Activated CD4-positive, alpha-beta memory T cell treated with anti-CD3 and anti-CD28 coated beads, Interleukin-2, amount 10 ng/mL, durations not matched to agents 7 days and 5 days (primary cell): ENCODE measurements at places on chromosomes 6 and 20.

- no peak for DNase-seq
Measured at GRCh38 chr6:89208551-89208950, 8.6 kb downstream of the GABRR1 start.

GRCh38 chr20:25457886-25458680 is 50.6 kb downstream of the GINS1 start:
- no peak for DNase-seq

- DNase-seq: no peak
Measured at GRCh38 chr6:3102875-3103274, 15.6 kb upstream of the BPHL start.

DNA sequence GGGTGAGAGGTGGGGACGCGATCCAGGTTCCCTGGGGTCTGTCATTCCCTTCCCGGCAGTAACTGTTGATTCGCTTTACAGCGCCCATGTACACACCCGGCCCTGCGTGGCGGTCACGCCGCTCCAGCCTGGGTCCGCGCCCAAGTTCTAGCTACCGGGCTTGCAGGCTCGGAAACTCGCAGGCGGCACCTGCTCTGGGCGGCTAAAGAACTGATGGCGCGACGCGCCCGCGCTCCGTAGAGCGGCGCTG is 1.4 kb upstream of the POU3F2 start:
- no peak for DNase-seq

DNA sequence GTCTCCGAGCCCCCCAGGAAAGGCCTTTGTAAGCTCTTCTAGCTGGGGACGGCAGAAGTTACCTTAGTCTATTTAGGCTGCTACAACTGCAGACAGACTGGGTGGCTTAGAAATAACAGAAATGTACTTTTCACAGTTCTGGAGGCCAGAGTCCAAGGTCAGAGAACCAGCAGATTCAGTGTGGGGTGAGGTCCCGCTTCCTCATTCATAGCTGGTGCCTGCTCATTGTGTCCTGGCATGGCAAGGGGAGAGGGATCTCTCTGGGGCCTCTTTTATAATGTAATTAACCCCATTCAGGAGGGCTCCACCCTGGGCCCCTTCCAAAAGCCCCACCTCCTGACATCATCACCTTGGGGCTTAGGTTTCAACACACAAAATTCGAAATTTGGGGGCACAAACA is 315.1 kb downstream of the CDH4 start:
- no peak for DNase-seq

DNA sequence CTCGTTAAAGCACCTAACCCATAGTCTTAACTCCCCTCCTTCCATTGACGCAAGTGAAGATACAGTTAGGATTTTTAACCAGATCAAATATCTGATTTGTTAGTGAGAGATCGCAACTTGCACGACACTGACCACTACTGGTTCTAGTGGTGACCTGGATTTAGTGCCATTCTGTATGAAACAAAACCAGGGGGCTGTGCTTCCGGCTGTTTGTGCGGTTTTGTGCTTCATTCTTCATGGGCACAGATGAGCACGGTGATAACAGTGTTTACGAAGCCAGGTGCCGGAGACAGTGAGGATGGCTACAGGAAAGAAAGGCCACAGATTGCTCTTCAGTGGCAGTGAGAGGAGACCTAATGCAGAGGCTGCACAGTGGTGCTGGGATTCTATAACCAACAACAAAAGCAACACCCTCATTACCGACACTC is 75.5 kb downstream of the NOL4L start:
- DNase-seq: peak; percentile 72

DNA sequence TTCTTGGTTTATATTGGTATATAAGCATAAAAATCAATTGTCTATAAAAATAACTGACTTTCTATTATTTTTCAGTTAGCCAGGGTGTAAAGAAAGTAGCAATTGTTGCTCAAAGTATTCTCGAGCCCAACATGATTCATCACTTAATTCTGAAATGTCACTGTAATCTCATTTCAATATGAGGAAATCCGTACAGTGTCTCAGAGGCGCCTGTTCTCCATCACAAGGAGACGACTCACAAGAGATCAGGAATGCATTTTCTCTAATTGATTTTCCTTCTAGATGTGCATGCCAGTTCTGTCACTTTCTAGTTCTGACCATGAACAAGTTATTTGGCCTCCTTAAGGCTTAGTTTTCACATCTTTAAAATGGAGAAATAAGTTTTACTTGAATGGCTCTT is 753.1 kb downstream of the MAFB start:
- no peak for DNase-seq

DNA sequence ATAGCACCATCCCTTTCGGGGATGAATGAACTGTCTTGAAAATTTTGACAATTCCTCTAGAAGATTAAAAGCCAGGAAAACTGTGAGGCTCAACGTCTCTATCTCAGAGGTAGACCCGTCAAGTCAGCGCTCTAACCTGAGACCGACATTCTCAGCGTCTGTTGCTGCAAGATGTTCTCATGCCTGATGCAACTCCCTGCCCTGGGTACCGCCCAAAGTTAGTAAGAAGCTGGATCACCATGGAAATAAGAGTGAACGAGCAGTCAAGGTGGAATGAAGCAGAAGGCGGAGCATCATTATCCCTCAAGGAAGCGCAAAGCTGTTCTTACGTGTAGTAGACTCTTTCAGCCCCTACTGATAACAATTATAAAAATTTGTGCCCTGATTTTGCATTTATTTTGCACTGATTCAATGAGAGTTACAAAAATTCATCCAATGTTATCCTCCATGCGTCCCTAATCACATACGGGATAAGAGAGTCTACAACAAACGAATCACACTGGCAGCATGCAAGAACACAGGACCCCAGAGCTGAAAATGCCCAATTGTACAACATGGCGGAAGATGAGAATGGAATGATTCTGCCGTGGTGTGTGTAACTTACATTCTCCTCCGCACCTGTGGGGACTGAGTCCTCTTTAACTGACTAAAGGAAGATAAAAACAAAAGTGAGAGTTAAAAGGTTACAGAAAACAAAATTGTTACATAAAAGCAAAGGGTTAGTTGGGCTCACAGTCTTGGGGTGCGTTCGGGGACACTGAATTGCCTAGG is 95.4 kb downstream of the BCAS1 start:
- no peak for DNase-seq

- DNase-seq: no peak
Measured at GRCh38 chr6:90811596-90812226, 224.8 kb upstream of the MAP3K7 start.

GRCh38 chr20:46963196-46963529 is 68.5 kb downstream of the EYA2 start:
- no peak for DNase-seq

- DNase-seq: no peak
Measured at GRCh38 chr6:160141001-160141726, 19.5 kb downstream of the SLC22A1 start.

GRCh38 chr6:143591441-143591840 is 79.9 kb upstream of the FUCA2 start:
- DNase-seq: no peak

DNA sequence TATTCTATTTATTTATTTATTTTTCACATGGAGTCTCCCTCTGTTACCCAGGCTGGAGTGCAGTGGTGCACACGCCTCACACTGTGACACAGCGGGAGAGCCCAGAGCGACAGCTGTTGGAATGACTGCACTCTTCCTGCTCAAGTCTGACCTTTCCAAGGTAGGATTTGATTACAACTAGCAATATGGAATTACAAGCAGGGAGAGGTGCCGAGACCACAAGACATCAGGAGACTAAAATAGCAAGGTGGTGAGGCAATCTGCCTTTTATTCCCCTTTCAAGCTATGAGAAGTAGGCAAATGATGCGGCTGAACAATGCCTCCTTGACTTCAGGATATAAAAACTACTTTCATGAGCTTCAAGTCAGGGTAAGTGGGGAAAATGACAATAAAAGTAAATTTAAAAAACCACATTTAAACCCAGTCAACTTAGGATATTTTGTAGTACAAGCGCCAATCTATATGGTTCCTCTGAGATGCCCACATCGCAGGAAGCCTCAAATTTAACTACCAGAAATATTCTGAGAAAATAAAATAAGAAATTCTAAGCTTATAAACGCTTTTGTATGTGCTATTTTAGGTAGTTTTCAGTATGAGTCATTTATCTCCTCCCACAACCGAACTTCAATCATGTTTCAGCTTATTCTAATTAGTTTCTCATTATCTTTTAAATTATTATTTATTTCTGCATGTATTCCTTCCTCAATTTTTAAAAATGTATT is 146.9 kb upstream of the SGK1 start:
- no peak for DNase-seq

DNA sequence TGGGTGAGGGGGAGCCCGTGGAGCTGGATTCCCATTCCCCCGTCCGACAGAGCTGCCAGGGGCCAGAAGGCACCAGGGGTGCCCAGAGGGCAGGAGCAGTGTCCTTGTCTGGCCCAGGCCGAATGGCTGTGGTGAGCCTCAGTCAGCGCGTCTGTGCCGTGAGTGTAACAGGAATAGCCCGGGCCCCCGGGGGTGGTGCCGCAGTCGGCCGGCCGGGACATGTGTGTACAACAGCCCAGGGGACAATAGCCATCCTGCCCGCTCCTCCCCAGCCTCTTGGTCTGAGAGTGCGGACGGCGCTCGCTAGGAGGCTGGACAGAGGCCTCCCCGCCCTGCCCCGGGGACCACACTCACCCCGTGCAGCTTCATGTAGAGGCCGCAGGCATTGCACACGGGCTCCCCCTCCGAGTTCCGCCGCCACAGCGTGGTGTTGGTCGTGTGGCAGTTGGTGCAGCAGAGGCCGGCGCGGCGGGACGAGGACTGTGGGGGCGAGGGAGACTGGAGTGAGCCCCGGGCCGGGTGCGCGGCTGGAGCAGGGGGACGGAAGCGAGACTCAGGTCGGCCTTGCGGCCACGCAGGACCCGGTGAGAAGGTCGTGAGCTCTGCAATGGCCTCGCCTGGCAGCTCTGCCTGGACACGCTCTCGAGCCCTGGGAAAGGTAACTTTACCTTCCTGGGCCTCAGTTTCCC is 9.6 kb downstream of the GATA5 start:
- DNase-seq: no peak

- no peak for DNase-seq
Measured at GRCh38 chr6:152529369-152529768, 107.8 kb downstream of the SYNE1 start.

GRCh38 chr6:142376800-142377496 is 75.1 kb downstream of the ADGRG6 start:
- DNase-seq: no peak

GRCh38 chr20:38055294-38055693 is 21.7 kb downstream of the RPRD1B start:
- DNase-seq: no peak

GRCh38 chr6:34714663-34715062 is 18.1 kb upstream of the ILRUN start:
- no peak for DNase-seq

DNA sequence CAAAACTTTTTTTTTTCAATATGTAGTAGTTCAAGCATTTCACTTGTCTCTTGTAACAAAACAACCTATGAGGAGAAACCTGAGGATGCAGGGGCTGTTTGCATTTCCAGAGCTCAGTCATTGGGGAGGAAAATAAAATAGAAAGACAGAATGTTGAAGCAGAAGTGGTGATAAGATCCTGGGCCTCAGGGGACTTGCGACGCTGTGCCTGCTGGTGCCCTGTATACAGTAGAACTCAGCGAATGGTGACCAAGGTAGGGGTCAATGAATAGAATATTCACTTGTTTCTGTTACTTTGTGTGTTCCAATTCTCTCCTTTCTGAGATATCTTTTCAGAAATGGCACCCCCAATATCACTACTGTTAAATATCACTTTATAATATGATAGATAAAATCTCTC is 271.6 kb downstream of the FARS2 start:
- DNase-seq: no peak

- DNase-seq: no peak
Measured at GRCh38 chr6:145206247-145206907, 528.9 kb downstream of the EPM2A start.

DNA sequence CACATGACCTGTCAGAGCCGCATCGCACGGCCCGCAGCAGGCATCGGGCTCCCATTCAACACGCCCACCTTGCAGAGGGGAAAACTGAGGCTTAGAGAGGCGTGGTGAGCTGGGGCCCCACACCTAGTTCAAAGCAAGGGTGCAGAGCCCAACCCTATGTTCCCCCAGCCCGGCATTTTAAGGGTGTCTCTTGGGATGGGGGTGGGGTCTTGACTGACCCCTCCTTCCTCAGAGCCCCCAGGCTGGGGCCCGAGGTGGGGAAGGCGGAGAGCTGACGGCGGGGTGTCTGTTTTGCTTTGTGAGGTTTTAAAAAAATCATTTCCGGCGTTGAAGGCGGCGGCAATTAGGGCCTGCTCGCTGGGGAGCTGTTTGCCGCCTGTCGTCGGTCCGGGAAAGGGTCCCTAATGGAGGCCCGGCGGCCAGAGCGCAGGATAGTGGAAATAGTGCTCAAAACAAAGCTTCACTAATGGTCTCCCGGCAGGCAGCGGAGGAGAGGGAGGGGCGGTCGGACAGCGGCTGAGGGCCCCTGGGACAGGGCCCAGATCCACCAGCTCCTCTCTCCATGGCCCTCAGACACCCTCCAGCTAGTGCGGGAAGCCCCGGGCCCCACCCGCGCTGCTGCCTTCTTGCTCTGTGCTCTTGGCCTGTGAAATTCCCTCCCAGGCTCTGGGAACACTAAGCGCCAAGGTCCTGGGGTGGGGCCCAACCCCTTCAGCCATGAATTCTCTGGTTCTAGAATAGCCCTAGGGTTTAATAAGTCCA is 11.9 kb downstream of the VSTM2L start:
- peak; percentile 19 for DNase-seq

- no peak for DNase-seq
Measured at GRCh38 chr6:6859722-6860121, 248.0 kb upstream of the RREB1 start.

- no peak for DNase-seq
Measured at GRCh38 chr6:170247178-170247701, 43.6 kb downstream of the DLL1 start.
